ENCODE measurements at places on chromosomes 7 and 10. TPM values are rescaled to one million over a fixed set of nuclear protein-coding genes. Genes with fewer than 3 reads are reported as not detected.

The FAM13C gene
- total RNA-seq = 6.0 TPM

DNA sequence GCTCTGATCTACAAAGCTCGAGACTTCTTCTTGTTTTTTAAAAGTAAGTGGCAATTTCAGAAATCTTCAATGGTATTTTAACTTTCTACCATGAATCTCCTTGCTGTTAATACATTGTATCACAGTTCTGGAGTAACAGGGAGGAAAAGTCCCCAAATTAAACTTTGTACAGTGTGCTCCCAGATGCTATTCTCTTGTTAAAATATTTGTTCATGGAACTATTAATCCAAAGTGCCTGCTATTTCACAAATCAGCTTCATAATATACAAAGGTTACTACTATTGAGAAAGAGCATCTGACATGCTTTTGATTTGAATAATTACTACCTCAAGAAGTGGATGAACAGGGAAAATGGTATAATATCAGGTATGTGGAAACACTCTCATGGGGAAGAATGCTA, 36.6 kb downstream of the SIRT1 start:
- DNase-seq = no peak

The TFR2 gene
- total RNA-seq = 1.3 TPM

DNA sequence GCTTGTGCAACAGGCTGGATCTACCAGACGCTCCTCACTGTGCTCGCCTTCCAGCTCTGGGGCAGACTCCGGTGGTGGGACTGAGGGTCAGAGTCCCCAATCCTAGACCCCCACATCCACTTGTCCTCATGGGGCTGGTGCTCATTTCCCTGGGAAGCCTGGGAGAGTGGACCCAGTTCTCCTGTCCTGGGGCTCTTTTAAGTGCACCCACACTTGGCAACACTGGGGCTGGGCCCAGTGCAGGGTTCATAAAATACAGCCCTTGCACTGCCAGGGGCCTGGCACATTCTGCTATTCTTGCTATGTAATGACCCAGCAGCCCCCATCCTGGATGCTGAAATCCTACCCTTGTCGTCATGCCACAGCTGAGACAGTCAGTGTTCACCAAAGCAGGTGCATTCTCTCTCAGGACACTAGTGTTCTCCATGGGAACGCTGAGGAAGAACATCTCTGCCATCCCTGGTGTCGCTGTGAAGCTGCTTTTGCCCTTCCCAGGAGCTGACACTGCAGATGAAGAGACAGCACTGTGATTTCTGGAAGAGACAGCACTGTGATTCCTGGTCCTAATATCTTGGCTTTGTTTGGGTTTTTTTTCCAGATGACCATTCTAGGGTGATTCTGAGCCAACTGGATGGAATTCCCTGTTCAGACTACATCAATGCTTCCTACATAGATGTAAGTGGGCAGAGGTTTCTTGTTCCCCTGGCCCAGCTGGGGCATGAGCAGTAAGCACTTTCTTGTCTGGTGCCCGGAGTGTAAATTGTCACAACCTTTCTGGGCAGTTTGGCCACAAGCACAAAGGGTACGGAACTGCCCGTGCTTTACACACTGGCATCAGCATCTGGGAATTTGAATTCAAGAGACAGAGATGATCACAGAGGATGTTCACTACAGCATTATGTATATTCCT, 65.6 kb downstream of the MKI67 start:
- no peak for DNase-seq

GRCh38 chr10:5698062-5698461, 13.4 kb downstream of the TASOR2 start:
- no peak for DNase-seq

GRCh38 chr10:132382231-132382922, 14.6 kb upstream of the PWWP2B start:
- DNase-seq = no peak

DNA sequence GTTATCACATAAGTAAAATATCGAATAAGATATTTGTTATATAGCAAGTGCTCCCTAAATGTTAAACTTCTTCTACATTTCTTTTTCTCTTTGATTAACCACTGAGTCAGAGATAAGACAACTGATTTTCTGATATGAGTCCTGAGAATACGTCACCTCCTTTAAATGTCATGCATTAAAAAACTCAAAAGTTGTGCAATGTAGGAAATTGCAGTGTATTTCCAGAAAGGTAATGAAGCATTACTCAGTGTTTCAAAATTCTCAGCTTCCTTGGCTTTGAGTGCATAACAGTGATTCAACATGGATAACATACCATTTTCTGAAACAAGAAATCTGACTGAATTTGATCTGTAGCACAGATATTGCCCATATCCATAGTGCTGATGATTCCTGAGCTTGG, 155.8 kb downstream of the BMPER start:
- no peak for DNase-seq

DNA sequence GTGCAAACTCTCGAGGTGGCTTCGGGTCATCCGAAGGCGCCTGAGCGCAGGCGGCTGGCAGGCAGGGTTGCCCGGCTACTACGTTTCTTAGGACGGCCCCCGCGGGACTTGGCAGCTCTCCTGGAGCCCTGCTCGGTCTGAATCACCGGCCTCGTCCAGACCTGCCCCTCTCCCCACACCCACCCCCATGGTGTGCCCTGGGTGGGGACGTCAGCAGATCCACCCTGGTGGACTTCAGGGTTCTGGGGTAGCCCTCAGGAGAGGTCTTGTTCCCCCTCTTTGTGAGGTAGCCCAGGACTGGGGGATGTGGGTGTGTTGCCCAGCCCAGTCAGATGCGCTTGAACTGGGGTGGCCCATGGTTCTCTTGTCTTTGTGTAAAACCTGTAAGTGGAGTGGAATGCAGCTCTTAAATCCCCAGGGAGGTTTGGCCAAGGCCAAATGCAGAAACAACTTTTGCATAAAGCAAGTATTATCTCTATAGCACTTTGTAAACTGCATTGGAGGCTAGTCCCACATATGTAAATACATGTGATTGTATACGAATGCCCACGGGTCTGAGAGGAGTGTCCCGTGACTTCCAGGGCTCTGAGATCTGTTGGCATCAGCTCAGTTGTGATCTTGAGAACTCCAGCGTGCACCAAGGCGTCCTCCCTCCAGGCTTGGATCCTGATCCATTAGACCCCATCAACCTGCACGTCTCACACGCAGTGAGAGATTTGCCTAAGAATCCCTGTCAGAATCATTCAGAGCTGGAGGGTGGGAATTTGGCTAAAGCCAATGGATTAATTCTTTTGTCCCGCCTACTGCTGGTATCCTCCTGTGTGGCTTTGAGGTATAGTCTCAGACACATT, 1.8 kb downstream of the PFKFB3 start:
- no peak for DNase-seq

DNA sequence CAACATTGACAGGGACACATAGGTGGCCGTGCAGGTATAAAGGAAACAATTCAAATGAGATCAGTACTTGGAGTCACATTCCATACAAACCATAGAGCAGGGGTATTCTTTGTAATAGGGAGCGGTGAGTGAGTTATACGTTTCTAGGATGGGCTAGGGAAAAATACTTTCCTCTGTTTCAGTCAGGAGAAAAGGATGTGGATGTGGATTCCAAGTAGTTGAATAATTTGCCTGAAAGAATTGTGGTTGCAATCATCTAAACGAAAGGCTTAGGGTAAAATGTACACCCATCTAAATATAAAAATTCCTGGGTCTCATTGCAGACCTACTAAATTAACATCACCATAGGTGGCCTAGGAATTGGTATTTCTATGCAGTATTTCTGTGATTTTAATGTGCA, 270.7 kb upstream of the IGFBP3 start:
- DNase-seq = no peak

GRCh38 chr10:52146766-52147165, 167.3 kb upstream of the DKK1 start:
- DNase-seq = no peak

GRCh38 chr10:97450828-97451227, 4.9 kb downstream of the ZDHHC16 start:
- no peak for DNase-seq

The ADRB1 gene
- total RNA-seq = 0.18 TPM

The CCZ1 gene
- total RNA-seq = 45.9 TPM

- DNase-seq = no peak
Observed at GRCh38 chr10:49076319-49076718, 39.0 kb downstream of the VSTM4 start.

GRCh38 chr10:127813290-127813689, 76.3 kb downstream of the FOXI2 start:
- DNase-seq = no peak

- no peak for DNase-seq
Observed at GRCh38 chr10:103564116-103564501, 70.6 kb downstream of the NEURL1 start.

The TMEM130 gene
- not detected for total RNA-seq

DNA sequence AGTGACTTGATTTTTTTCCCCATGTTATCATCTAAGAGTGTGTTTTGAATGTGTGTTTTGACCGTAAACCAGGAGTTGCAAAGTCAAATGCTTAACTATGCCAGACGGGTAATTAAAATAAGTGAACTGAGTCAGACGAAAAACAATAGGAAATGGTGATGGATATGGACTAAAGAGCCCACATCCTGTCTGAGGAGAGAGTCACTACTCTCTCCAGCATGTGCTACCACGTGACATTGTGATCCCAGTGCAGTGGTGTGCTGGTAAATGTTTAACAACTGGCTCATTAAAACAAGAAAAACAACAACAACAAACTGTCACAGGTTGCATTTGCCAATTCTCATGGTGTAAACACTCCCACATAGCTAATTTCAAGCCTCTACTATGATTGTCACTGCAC, 164.3 kb downstream of the SUGCT start:
- no peak for DNase-seq

The CPA2 gene
- total RNA-seq = not detected

GRCh38 chr10:26543567-26544306, 105.6 kb downstream of the APBB1IP start:
- no peak for DNase-seq

- no peak for DNase-seq
Observed at GRCh38 chr10:1572519-1573333, 164.6 kb downstream of the ADARB2 start.

The CPA1 gene
- not detected for total RNA-seq

- no peak for DNase-seq
Observed at GRCh38 chr10:71082960-71083715, 129.2 kb upstream of the UNC5B start.

- no peak for DNase-seq
Observed at GRCh38 chr10:111435871-111436270, 359.0 kb downstream of the ADRA2A start.

DNA sequence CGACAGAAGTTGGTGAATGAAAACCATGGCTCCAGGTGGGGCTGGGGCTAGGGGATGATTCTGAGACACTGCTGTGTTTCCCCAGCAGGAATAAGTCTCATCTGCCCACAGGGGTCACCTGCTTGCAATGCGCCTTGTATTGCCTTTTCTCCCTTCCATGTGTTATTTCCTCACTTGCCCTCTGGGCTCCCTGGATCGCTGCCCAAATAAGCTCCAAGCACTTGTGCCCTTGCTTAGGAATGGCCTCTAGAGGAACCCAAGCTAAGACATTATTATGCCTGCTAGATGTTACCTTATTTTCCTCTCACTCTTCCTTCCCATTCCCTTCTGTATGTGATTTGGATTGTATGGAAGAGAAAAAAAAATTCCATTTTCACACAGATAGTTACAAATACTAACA, 24.8 kb upstream of the PLPP4 start:
- DNase-seq = no peak

The MUC12 gene
- total RNA-seq = not detected

DNA sequence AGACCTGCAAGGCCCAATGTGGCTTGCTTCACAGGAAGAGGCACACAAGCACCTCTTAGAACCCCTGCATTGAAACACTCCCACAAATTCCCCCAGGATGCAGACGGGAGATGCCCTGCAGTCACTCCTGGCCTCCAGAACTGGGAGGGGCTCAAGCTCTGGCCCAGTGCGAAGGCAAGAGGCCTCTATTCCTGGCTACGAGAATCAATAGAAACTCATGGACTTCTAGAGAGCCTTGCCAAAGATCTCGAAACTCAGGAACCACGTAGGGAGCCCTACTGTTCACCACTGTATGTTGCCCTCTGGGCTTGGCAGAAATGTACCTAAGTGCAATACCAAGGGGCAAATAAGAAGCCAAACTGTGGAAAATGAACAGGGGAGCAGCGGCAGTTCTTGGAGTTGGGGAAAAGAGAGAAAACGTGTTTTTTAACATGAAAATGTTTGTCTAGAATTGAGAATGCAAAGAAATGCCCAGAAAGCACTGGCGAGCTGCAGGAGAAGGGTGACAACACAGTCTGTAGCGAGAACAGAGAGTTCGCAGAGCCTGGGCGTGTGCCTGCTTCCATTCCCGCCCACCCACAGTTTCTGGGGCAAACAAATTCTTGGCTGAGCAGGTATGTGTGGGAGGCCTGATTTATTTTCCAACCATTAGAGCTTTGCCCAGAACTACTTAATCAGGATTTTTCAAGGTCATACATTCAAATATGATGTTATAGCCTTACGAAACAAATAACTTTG, 260.5 kb upstream of the KLF14 start:
- no peak for DNase-seq

- DNase-seq = no peak
Observed at GRCh38 chr7:88771417-88771816, 11.9 kb downstream of the ZNF804B start.

The CADPS2 gene
- total RNA-seq = 2.1 TPM

DNA sequence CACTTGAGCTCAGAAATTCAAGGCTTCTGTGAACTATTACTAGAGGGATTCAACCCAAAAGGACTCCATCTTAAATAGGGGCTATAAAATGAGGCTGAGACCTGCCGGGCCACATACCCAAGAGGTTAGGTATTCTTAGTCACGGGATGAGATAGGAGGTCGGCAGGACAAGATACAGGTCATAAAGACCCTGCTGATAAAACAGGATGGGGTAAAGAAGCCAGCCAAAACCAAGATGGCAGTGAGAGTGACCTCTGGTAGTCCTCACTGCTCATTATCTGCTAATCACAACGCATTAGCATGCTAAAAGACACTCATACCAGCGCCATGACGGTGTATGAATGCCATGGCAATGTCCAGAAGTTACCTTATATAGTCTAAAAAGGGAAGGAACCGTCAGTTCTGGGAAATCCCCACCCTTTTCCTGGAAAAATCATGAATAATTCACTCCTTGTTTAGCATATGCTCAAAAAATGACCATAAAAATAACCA, 101.2 kb upstream of the TRIM24 start:
- DNase-seq = no peak

Data from gastrocnemius medialis (tissue), 4 donors.